Stimulated activated CD4-positive, alpha-beta T cell treated with anti-CD3 and anti-CD28 coated beads, Interleukin-15, amount 100 ng/mL, for 1 hour (primary cell): ENCODE measurements at places on chromosomes 6 and 20.

- DNase-seq = no peak
These were observed 64.0 kb downstream of the CDYL start for GRCh38 chr6:4840169-4840568.

DNA sequence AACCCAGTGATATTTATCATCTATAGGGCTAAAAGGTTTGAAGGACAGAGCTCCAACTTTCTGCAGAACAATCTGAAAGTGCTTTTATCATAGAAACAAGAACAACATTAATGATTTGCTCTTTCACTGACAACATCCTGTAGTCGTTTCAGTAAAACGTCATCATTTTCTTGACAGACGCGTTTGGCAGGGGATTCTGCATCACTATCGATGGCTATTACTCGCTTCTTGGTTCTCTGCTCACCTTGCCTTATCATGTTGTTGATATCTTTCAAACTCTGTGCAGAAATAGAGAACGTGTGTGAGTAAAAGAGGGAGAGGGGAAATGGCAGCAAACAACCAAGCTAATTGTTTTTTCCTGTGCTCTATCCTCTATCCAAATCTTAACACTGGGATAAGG is 47.1 kb upstream of the SAMHD1 start:
- DNase-seq = no peak

GRCh38 chr6:138856654-138857053 is 60.8 kb downstream of the ECT2L start:
- no peak for DNase-seq

GRCh38 chr20:22762576-22763256 is 178.3 kb upstream of the FOXA2 start:
- no peak for DNase-seq

DNA sequence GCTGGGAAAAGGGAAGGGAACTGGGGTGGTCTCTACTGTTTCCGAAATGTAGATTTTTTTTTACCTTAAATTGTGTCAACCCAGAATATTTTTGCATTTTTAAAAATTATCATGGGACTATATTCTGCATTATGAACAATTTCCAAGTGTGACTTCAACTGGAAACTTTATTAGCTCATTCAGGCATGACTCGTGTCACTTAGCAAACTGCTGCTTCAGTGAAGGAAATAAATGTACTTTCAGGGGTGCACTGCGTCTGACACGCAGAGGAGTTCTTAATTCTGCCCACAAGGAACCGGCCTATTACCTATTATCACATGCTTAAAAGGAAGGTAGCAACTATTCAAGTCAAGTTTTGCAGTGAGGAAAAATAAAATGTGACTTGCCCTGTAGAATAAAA is 291.3 kb upstream of the PRDM1 start:
- no peak for DNase-seq

- DNase-seq = no peak
These were observed 74.1 kb upstream of the TCF21 start for GRCh38 chr6:133814797-133815196.

DNA sequence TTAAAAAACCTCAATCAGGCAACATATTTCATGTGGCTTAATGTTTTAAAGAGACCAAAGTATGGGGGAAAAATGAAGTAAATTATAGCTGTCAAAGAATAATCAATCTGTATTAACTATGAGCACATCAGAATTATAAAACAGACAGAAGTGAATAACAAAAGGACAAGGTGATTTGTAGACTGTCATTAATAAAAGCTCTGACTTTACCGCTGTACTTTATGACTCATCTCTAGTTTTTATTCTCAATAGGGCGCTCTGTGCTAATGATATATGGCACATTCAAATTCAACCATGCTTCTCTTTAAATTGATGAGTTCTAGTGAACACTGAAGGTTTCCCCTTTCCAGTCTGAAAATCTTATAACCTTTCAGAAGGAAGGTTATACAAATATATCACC is 72.0 kb downstream of the PREP start:
- DNase-seq = no peak

- no peak for DNase-seq
These were observed 365.3 kb upstream of the OPRM1 start for GRCh38 chr6:153673750-153674149.

- DNase-seq = no peak
These were observed 11.2 kb downstream of the CCDC167 start for GRCh38 chr6:37488476-37488875.

GRCh38 chr20:61579908-61580307 is 327.8 kb downstream of the CDH4 start:
- no peak for DNase-seq

GRCh38 chr6:19549109-19549508 is 288.1 kb upstream of the ID4 start:
- no peak for DNase-seq

- DNase-seq = no peak
These were observed 929.5 kb downstream of the KIF16B start for GRCh38 chr20:15643713-15644112.

GRCh38 chr20:4912380-4913142 is 88.7 kb downstream of the SLC23A2 start:
- DNase-seq = no peak

GRCh38 chr6:34560366-34561226 is 4.5 kb upstream of the SPDEF start:
- no peak for DNase-seq

DNA sequence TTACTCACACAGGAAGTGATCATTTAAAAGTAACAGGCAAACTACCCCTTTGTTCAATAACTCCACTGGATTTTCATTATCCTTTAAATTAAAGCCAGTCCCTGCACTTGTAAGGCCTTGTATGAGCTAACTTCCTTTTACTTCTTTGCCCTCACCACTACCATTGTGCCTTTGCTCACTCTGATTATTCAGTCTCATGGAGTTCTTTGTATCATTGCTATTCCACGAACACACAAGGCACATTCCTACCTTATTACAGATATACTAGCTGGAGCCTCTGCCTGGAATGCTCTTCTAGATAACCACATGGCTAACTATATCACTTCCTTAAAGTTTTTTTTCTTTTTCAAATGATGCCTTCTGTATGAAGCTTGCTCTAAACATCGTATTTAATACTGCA is 748.6 kb upstream of the HS3ST5 start:
- DNase-seq = no peak

GRCh38 chr6:17291778-17292177 is 10.6 kb downstream of the RBM24 start:
- DNase-seq = no peak

- DNase-seq = no peak
These were observed 7.8 kb downstream of the USP49 start for GRCh38 chr6:41887331-41887751.

DNA sequence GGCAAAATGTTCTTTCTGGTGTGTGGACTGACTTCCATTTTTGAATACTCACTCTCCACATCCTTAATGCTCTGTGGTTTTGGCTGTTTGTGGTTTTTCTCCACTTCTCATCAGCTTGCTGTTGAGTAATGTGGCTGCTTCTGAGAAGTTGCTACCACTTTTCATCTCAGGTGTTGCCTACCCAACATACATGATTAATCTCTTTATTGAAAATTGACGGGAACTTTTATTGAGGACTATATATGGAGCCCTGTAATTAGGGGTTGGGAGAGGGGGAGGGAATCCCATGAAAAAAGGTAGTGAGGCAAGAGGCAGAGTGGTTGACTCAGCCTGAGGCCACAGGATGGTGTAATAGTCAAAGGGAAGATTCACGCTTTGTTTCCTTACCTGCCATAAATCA is 17.6 kb downstream of the IL22RA2 start:
- DNase-seq = no peak

DNA sequence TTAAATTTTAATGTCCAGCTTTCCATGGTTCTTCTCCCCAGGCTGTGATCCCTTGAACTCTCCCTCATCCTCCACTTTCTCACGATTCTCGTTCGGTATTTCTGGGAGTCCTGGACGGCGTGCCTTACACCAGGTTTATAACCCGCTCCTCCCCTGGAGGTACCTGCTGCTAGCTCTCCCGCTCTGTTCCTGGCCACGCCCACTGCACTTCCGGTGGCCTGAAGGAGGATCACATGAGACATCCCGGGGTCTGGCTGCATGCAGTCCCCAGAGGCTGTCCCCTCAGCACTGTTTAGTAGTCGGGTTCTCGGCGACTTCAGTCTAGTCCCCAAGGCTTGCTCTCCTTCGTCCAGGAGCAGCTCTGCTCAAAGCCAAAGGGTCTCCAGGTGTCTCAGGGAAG is 28.4 kb upstream of the GCLC start:
- DNase-seq = no peak

DNA sequence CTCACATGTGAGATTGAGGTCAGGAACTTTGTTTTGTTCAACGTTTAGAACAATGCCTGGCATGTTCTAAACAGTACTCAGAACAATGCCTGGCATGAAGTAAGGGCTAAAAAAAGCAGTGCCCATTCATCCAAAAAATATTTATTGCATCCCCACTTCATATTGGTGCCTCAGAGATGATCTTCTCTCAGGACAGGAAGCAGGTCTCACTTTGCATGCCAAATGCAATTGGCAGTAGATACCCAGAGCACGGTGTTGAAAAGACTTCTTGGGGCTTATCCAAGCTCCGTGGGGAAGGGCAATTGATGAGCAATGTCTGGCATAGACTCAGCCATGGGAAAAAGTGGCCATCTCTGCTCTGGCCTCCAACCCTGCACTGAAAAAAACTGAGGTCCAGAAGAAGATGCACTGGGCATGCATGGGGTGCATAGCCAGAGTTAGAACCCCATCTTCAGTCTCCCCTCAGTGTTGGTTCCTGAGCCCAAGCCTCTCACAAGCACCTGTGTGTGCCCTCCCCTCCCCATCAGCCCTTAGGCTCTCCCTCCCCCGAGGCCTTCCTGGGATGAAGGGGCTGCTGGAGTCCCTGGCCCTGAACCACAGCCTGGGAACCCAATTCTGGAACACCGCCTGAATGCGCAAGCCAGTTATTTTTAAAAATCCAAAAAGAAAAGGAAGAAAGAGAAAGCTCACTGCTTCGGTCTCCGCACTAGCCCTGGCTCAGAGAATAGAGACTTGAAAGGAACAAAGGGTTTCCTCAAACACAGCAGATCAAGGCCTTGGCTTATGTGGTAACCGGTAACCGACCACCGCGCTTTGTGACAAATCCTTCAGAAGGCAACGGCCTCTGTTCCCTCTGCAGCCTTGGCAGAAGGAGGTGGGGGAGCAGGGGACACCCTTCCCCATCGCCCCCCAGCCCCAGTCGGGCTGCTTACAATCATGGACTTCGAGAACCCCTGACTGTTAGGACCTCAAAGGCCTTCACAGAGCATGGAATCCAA is 78.5 kb upstream of the SIRPA start:
- no peak for DNase-seq

DNA sequence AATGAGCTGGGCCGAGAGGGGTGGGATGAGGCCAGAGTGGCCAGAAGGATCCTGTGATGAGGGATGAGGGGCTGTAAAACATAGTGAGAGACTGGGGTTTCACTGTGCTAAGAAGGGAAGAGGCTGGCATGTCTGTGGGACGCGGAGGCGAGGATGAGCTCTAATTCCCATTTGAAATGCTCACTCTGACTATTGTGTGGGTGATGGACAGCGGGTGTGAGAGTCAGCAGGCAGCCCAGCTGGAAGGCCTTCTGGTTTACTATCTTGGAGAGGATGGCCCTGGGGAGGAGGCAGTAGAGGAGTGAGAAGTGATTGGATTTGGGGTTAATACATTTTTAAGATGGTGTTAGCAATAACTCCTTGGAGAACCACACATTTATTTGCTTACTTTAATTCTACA is 9.5 kb upstream of the MICA start:
- DNase-seq = no peak

DNA sequence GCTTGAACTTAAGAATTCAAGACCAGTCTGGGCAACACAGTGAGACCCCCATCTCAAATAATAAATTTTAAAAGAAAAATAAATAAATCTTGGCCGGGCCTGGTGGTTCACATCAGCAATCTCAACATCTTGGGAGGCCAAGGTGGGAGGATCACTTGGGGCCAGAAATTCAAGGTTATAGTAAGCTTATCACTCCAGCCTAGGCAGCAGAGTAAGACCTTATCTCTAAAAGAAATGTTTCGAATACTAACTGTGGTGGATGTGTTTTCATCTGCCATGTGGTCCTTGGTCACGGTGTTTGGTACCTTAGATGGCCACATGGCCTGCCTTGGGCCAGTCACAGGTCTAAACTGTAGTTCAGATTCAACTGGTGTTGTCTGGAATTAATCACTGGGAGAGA is 5.8 kb downstream of the UBE2C start:
- DNase-seq = no peak

GRCh38 chr6:144683216-144684070 is 398.3 kb downstream of the UTRN start:
- no peak for DNase-seq

DNA sequence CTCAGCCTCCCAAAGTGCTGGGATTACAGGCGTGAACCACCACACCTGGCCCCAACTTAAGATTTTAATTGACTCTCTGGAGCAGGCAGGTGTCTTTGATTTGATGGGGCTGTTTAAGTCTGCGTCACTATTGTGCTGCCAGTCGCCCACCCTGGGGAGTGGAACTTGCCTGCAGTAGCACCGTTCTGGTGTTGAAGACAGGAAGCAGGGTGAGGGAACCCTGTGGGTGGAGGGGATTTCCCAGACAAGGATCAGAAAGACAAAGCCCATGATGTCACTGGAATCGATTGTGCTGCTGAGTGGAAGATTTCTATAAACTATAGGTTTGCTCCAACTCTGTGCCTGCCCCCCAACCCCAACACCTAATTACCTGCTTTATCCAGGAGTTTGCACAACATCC is 11.0 kb downstream of the ALDH8A1 start:
- DNase-seq = peak; percentile 43

DNA sequence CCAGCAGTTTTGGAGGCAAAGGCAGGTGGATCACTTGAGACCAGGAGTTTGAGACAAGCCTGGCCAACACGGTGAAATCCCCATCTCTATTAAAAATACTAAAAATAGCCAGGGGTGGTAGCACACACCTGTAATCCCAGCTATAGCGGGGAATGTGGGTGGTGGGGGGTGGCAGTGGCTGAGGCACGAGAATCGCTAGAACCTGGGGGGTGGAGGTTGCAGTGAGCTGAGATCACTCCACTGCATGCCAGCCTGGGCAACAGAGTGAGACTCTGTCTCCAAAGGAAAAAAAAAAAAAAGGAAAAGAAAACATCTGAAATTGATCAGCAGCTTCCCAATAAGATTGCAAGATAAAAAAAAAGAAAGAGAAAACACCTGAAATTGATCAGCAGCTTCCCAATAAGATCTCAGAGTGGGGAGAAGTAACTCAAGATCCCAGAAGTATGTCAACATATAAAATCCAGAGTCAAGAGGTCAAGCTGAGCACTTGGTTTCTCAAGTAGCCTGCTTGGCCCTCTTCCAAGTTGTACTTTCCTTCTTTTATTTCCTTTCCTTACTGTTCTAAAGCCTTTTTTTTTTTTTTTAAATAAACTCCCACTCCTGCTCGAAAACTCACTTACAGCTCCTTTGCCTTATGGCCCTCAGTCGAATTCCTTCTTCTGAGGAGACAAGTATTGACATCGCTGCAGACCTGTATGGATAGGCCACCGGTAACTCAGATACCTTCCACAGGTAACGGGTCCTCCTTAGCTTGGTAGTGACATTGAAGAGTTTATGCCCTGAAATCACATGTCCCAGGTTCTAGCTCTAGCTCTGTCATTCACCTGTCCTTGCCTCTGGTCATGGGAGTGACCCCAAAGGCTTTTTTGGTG is 368.5 kb upstream of the SYNCRIP start:
- DNase-seq = no peak
